ENCODE measurements at places on chromosomes 5 and 9.

DNA sequence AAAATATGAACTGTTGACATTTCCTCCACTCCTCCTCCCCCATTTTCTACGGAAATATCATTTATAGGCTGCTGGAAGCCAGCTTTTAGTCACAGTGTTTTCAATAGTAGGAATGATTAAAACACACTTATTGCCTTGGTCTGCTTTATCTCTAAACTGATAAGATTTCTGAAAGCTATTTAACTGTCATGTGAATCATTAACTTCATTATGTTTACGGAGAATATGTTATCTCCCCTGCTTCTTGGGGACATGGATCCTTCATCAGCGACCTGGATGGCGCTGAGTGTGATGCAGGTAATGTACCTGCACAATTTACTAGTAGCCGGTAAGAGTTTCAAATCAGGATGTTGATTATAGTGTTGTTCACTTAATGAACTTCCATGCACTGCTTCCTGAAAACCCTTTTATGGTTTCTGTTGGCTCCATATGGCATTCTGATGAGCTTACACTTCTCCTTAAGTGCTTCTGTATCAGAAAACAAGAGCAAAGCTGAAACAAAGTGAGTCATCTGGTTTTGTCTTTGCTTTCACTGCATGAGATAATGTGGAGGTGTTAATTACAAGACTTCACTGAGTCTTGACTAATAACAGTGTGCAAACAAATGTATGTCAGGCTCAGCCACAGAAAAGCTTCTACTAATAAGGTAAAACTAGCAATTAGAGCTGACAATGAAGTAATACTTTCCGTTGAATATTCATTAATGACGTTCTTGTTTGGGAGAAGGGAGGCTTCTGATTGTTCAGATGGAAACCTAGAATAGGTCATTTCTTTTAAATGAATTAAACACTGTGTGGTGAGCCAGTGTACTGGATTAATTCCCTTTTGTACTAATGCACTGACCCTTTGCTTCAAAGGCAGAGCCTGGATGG, 162.4 kb upstream of the ZNF608 start:
- DNase-seq: no peak

GRCh38 chr5:178590141-178590923, at the start of gene COL23A1:
COL23A1 (minus strand) TSS chr5:178590393.
- no peak for DNase-seq

DNA sequence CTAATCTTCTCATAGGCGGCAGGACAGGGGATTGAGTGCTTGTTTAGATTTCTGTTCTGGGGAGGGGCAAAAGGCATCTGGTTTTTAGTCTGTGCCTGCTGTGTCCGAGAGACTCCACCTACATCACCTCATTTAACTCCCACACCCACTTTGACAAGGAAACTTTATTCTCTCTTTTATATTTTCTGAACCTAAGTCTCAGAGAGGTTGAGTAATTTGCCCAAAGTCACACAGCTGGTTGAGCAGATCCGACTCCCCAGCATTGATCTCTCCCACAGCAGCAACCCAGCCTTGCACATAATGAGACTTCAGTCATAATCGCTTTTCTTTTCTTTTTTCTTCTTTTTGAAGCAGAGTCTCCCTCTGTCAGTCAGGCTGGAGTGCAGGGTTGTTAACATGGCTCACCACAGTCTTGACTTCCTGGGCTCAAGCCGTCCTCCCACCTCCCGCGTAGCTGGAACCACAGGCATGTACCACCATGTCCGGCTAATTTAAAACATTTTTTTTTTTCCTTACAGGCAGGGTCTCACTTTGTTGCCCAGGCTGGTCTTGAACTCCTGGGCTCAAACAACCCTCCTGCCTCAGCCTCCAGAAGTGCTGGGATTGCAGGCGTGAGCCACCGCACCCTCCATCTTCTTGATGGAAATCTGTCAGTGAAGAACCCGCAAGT, 36.5 kb upstream of the ANKRD33B start:
- no peak for DNase-seq

DNA sequence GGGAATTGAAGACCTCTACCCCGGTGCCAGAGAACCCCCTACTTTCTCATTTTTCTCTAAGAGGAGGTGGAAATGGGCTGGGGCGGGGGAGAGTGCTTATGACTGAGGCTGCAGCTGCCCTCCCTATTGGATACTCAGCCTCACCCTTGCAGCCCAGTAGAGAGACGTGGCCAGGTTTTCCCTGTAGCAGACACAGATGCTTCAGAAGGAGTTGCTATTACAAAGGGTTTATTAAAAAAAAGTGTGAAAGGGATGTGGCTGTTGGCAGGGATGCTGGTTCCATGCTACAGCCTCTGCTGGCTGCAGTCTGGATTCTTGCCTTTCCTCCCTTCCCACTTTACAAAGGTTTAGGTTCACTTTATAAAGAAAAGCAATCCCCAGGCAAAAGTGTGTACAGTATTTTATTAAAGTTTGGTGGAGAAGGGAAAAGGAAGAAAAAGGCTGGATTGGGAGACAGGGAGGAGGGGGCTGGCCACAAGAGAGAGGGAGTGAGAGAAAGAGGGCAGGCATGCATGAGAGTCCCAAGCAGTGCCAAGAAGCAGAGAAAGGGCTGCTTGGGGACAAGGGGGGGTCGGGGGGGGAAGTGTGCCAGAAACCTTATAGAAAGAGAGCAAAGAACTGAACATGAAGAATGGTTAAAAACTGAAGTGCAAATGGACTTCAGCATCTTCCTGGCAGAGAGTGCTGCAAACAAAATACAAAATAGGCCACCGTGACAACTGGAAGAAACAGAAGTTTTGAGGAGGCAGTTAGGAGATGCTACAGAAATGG, 29.5 kb upstream of the NFIB start:
- no peak for DNase-seq

- no peak for DNase-seq
Measured at GRCh38 chr9:136671646-136672430, 9.1 kb downstream of the EGFL7 start.
